ENCODE measurements at places on chromosomes 13 and 19.

GRCh38 chr19:54106716-54107115, 4.1 kb downstream of the NDUFA3 start:
- no peak for DNase-seq

- no peak for DNase-seq
Observed at GRCh38 chr19:43760941-43761340, 6.2 kb upstream of the SMG9 start.

- DNase-seq = no peak
Observed at GRCh38 chr13:45768656-45769479, 66.7 kb downstream of the CBY2 start.

- no peak for DNase-seq
Observed at GRCh38 chr19:49362048-49362928, at the start of gene TEAD2. TEAD2 (minus strand) TSS chr19:49362416; CDS start chr19:49360075, 2,341 bp downstream.

DNA sequence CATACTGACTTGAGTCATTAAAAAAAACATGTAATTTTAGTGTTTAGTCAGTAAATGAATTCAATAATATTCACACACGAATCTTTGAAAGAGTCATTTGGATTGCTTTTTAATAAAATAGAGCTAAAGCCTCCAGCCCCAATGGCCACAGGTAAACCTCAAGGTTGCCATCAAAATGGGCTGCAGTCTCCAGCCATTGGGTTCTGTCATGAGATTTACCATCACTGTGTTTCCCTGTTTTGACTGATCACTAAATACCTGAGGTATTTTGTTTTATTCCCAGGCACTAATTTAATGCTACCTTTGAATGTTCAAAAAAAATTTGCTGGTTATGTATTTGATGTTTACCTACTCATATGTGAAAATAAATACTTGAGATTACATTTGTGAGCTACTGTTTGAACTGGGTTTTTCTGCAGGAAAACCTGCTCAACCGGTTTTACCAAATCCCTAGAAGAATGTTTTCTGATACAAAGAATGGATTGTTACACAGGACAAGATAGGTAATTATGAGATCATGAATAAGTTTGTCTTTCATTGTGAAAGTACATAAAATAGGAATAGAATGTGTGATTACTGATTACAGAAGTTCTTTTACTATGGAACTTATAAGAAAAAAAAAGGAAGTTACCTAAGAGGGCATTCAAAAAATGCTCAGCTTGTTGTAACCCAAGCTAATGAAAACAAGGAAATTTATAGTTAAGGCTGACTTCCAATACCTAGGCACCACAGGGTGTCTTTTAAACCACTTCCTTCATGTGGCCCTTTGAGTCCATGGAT, 391.3 kb downstream of the EFNB2 start:
- no peak for DNase-seq

- DNase-seq = no peak
Observed at GRCh38 chr19:48720251-48720612, 707 bp upstream of the MAMSTR start.

- peak; percentile 49 for DNase-seq
Observed at GRCh38 chr13:114339857-114340534, 25.7 kb downstream of the CHAMP1 start.

GRCh38 chr19:33273881-33274662, 28.3 kb downstream of the CEBPA start:
- peak; percentile 77 for DNase-seq

DNA sequence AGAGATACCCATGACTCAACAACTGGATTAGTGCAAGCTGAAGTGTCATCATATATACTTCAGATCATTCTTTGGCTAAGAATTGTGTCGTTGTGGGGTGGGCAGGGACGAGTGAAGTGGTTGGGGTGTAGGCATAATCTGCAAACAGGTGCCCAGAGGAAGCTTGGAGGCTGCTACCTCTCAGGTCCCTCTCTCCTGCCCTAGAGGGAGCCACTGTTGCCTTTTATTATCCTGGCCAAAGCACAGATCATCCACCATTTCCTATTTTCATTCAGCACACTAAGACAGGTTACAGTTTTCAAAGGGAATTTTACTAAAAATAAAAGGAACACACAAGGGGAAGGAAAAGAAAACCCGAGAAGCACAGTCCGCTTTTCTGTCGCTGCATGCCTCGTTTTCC, 126.6 kb downstream of the HS6ST3 start:
- no peak for DNase-seq

DNA sequence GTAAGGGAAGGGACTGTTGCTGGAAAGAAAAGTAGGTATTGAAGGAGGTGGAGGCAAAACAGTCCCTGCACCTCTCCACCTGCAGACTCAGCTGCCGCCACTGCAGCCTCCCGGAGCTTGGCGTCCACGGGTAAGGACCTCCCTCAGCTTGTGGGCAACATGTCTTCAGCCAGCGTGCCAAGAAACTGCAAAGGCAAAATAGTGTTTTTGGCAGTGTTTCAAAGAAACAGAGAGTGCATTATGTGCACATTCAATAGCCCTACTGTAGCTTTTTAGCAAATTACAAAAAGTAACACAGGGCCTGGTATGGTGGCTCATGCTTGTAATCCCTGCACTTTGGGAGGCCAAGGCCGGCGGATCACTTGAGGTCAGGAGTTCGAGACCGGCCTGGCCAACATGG, 57.4 kb downstream of the ATP11A start:
- DNase-seq = no peak

GRCh38 chr13:34611671-34612070, 330.4 kb upstream of the NBEA start:
- DNase-seq = no peak

GRCh38 chr19:46271481-46272197, 25.2 kb upstream of the HIF3A start:
- DNase-seq = peak; percentile 41

- no peak for DNase-seq
Observed at GRCh38 chr13:51034906-51035305, 76.2 kb downstream of the C13orf42 start.

- no peak for DNase-seq
Observed at GRCh38 chr13:65387743-65388347, 1842.3 kb downstream of the PCDH9 start.

- DNase-seq = peak; percentile 87
Observed at GRCh38 chr19:6161271-6161850, 25.9 kb downstream of the ACSBG2 start.

DNA sequence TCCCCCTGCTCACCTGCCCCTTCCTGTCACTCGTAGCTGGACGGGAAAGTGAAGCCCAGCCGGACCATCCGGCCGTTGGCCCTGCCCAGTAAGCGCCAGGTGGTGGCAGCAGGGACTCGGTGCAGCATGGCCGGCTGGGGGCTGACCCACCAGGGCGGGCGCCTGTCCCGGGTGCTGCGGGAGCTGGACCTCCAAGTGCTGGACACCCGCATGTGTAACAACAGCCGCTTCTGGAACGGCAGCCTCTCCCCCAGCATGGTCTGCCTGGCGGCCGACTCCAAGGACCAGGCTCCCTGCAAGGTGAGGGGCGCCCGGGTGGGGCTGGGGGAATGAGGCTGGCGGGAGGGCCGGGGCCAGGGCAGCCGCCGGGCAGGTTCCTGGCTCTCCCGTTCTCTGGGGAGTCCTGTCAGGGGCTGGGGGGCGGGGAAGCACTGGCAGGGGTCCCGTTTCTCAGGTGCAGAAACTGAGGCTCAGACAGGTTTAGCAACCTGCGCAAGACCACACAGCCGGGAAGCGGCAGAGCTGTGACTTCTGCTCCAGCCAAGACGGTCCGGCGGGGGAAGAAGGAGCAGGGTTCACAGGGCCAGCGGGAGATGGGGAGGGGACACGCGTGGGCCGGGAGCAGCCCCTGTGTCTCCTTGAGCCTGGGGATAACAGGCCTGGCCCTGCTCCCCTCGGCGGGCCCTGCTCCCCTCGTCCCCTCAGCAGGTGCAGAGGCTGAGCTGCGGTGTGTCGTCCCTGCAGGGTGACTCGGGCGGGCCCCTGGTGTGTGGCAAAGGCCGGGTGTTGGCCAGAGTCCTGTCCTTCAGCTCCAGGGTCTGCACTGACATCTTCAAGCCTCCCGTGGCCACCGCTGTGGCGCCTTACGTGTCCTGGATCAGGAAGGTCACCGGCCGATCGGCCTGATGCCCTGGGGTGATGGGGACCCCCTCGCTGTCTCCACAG, 5.3 kb downstream of the GZMM start:
- no peak for DNase-seq

GRCh38 chr19:31668921-31669320, 319.7 kb upstream of the TSHZ3 start:
- no peak for DNase-seq

DNA sequence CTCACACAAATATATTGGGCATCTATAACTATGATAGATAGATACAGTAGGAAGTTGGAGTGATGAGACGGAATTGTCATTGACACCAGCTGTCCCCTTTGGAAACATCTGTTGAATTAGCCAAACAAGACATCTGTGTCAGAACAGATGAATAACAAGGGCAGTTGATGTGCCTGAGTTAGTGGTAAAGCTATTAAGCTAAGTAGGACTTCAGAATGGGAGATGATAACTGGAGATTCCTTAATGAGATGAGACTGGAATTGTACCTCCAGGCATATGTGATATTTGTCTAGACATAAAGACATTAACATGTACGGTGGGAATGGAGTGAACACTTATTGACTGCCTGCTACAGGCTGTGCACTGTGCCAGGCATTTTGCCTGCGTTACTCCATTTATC, 78.7 kb downstream of the MBNL2 start:
- DNase-seq = no peak

DNA sequence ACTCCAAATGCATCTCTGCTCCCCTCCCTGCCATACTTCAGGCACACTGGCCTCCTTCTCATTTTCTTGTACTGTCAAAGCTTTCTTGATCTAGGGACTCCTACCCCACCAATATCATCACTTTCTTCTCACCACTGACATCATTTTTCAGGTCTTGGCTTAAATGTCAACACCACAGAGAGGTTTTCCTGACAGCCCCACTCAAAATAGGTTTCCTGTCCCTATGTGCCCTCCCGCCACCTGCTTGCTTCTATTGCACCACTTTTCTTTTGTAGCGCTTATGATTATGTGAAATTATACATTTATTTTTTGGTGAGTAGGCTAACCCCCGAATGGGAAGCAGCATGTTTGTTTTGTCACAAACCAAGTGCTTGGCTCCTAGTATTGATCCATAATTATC, 164.6 kb downstream of the NDFIP2 start:
- DNase-seq = no peak

GRCh38 chr13:93420887-93421286, 194.3 kb downstream of the GPC6 start:
- no peak for DNase-seq

- DNase-seq = peak; percentile 57
Observed at GRCh38 chr13:40130871-40131636, 475.6 kb downstream of the COG6 start.

GRCh38 chr13:110714797-110715394, 1.4 kb downstream of the ING1 start:
- DNase-seq = peak; percentile 29

GRCh38 chr19:19445911-19446361, 40.5 kb downstream of the GATAD2A start:
- DNase-seq = peak; percentile 82

- DNase-seq = peak; percentile 87
Observed at GRCh38 chr13:24276306-24276705, 33.1 kb upstream of the C1QTNF9 start.

- no peak for DNase-seq
Observed at GRCh38 chr13:42808341-42808940, 27.1 kb downstream of the FAM216B start.

Data from inflammatory macrophage treated with lipopolysaccharide for 4 hours (primary cell).